B cell (primary cell): ENCODE measurements at places on chromosomes 3 and 15. TPM values are rescaled to one million over a fixed set of nuclear protein-coding genes. Genes with fewer than 3 reads are reported as not detected.
A peak's percentile ranks its signal among the peaks of the same experiment; 100 is the strongest.

Gene CLDN16
- not detected in 2 replicates for polyA plus RNA-seq

Gene POPDC2
- polyA plus RNA-seq = 7.5 and 9.5 TPM in 2 replicates

Gene GPR62
- not detected in 2 replicates for polyA plus RNA-seq

GRCh38 chr15:82944821-82945220 lies 7.7 kb downstream of the HOMER2 start:
- H3K27ac ChIP-seq = no peak overlapping the region
- peaks cover 9% of the 10 kb centered on the region for H3K4me1 ChIP-seq
- H3K4me3 ChIP-seq = no peak overlapping the region

GRCh38 chr15:45168286-45168685 lies 19.5 kb downstream of the SHF start:
- H3K36me3 ChIP-seq = no peaks in the 10 kb centered on the region
- peak; percentile 29 for DNase-seq
- peak overlapping the region; percentile 96 for H3K27ac ChIP-seq
- peaks cover 12% of the 10 kb centered on the region for H3K4me1 ChIP-seq

DNA sequence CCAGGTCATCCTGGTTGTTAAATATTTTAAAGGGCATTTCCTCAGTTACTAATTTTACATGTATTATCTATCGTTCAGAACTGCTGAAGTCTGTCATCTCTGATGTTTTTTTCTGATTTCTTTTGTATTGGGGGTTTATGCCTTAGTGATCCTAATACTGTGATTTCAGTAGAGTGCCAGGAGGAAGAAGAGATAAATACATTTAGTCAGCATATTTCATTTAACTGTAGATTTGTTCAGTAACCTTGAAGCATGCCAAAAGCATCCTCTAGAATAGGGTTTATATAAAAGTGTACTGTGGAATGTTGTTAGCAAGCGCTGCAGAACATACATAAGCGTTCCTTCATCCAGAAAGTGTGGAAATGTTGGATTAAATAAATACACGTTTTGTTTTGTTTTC lies 342.3 kb upstream of the DPPA4 start:
- no peaks in the 10 kb centered on the region for H3K36me3 ChIP-seq
- H3K4me1 ChIP-seq = no peaks in the 10 kb centered on the region
- no peaks in the 10 kb centered on the region for H3K27me3 ChIP-seq

DNA sequence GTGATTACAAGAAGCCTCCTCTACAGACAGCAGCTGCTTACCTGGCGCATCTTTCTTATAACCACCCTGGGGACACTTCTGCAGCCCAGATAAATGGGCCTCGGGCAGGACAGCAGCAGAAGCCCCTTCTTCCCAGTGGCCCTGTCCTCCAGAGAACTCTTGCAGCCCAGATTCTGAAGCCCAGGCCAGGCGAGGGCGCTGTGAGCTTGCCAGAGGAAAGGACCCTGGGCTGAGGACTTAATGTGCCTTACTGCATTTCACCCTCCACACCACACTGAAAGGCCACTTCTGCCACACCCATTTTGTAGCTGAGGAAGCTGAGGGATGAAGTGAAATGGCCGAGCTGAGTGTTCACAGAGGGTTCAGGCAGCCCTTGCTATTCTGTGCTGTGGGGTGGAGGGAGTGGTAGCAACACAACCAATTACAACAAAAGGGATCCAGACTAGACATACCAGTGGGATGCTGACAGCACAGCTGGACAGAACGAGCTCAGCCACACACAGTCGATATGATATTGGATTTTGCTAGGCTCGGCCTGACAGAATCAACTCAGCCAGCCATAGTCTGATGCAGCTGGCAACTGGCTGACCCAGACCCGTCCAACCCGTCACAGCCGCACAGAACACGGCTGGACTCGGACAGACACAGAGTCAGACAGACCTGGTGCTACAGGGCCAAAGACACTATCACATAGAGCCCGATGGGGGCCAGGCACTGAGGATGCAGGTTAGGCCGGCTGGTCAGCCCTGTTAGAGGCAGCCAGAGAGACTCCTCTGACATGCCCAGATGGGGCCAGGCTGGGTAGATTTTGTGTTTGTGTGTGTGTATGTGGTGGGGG lies 7.3 kb downstream of the ACOX2 start:
- DNase-seq = no peak
- H3K4me3 ChIP-seq = no peak overlapping the region
- H3K36me3 ChIP-seq = no peaks in the 10 kb centered on the region
- H3K27me3 ChIP-seq = no peaks in the 10 kb centered on the region

DNA sequence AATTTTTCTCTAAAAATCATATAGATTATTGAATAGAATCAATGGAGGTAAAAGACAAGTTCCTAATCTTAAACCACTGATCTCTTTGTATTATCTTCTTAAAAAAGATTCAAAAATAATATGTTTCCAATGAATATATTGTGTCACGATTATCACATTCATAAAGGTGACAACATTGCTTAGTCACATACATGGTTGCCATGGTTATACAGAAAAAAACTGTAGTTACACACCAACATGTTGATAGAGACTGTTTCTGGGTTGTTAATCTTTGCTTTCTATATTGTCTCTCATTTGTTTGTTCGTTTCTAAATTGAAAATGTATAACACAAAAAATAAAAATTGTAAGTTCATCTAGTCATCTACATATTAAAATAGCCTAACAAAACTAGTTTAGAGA lies 376.0 kb upstream of the ALCAM start:
- no peak overlapping the region for H3K4me3 ChIP-seq
- H3K4me1 ChIP-seq = no peaks in the 10 kb centered on the region
- DNase-seq = no peak
- no peak overlapping the region for H3K27ac ChIP-seq
- H3K27me3 ChIP-seq = no peaks in the 10 kb centered on the region

DNA sequence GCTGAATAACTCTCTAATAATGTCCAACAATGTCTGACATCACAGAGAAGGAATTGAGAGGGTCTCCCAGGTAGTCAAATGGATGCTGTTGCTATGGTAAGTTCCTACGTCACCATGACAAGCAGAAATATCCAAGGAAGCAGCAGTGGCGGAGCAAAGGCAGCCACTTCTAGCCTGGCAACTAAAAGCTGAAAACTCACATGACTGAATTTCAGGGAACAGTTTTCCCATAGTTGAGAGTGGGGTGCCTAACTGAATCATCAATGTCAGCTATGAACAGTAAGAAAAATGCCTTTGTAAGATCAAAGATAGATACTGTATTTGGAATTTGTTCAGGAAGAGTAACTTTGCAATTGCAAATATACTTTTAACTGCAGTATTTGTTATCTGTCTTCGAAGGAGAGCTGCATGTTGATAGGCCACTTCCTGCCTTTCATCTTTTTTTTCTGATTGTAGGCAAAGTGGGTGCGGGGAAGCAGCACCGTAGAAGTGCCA lies 161.7 kb downstream of the BBX start:
- no peaks in the 10 kb centered on the region for H3K36me3 ChIP-seq
- no peak for DNase-seq
- no peak overlapping the region for H3K4me3 ChIP-seq
- H3K27me3 ChIP-seq = no peaks in the 10 kb centered on the region

- no peak for DNase-seq
- H3K4me1 ChIP-seq = no peaks in the 10 kb centered on the region
- H3K27me3 ChIP-seq = no peaks in the 10 kb centered on the region
- H3K36me3 ChIP-seq = no peaks in the 10 kb centered on the region
Measured at GRCh38 chr3:141151439-141151838, 80.2 kb upstream of the PXYLP1 start.

DNA sequence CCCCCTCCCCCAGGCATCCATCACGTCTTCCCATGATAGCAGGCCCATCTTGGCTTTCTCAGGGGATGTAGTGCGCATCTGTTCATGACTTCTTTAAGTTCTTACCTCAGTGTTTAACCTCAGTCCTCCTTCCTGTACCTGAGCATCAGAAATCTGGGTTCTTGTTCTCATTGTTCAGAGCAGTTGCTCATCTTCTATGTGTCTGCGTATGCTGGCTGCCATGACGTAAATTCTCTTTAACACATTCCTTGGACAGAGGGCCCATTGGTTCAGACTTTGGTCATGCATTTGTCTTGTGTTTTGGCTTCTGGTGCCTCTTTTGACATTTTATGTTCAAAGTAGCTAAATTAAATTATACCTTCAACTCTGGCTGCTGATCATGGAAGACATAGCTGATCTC lies 227.3 kb downstream of the CACNA2D3 start:
- H3K27ac ChIP-seq = no peak overlapping the region
- no peaks in the 10 kb centered on the region for H3K27me3 ChIP-seq
- no peak overlapping the region for H3K4me3 ChIP-seq
- H3K4me1 ChIP-seq = no peaks in the 10 kb centered on the region
- DNase-seq = no peak

- peaks cover 67% of the 10 kb centered on the region for H3K4me1 ChIP-seq
- H3K36me3 ChIP-seq = no peaks in the 10 kb centered on the region
- no peak overlapping the region for H3K4me3 ChIP-seq
Measured at GRCh38 chr15:67825881-67826716, 790 bp downstream of the SKOR1 start.

DNA sequence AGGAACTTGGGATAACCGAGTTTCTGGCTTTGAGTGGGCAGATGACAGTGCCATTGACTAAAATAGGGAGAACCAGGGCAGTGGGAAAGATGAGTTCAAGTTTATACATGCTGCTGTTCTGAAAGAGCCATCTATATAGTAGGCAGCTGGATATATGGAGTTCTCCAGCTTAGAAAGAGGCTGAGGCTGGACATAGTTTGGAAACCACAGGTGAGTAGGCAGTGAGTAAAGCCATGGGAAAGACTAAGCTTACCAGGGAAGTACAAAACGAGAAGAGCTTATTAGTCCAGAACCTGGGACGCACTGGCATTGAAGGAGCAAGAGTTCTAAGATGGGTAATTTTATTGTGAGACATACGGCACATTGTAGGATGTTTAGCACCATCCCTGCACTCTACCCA lies 54.2 kb downstream of the MSL2 start:
- H3K27ac ChIP-seq = no peak overlapping the region
- no peaks in the 10 kb centered on the region for H3K27me3 ChIP-seq
- H3K4me1 ChIP-seq = no peaks in the 10 kb centered on the region
- no peak overlapping the region for H3K4me3 ChIP-seq

DNA sequence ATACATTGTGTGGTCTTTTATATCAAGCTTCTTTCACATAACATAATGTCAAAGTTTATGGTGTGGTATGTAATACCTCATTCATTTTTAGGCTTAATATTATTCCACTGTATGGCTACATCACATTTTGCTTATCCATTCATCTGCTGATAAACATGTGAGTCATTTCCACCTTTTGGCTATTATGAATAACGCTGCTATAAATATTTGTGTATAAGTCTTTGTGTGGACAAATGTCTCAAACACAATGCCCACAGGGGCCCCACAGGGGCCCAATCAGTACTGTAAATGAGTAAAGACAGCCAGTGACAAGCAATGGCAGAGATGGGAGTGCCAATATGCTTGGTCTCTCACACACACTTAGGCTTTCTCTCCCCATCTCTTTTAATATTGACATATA lies 54.2 kb downstream of the PIK3R4 start:
- no peak overlapping the region for H3K27ac ChIP-seq
- peaks cover 30% of the 10 kb centered on the region for H3K36me3 ChIP-seq
- no peak for DNase-seq
- no peak overlapping the region for H3K4me3 ChIP-seq
- no peaks in the 10 kb centered on the region for H3K27me3 ChIP-seq
- H3K4me1 ChIP-seq = no peaks in the 10 kb centered on the region

GRCh38 chr15:89728254-89728653 lies 22.8 kb downstream of the MESP1 start:
- no peaks in the 10 kb centered on the region for H3K27me3 ChIP-seq
- no peak overlapping the region for H3K4me3 ChIP-seq
- no peaks in the 10 kb centered on the region for H3K4me1 ChIP-seq
- DNase-seq = no peak
- no peaks in the 10 kb centered on the region for H3K36me3 ChIP-seq

DNA sequence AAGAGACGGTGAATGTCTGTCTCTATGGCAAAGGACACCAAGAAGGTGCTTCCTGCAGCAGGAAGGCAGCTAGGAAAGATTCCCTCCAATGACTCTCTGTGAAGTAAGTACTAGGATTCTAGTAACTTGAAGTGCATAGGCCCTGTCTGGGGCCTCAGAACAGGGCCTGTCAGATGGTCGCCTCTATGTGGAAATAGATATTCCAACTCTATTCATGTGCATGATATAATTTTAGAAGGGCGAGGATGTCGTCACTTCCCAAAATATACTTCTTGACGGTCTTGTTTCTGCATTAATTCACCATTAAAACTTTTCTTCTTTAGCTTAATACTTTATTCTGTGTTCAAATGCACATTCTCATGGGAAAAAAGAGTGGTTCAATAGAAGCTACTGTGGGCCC lies 167.0 kb downstream of the TLE3 start:
- peaks cover 3% of the 10 kb centered on the region for H3K27me3 ChIP-seq
- no peak for DNase-seq
- no peaks in the 10 kb centered on the region for H3K4me1 ChIP-seq
- H3K4me3 ChIP-seq = no peak overlapping the region
- no peak overlapping the region for H3K27ac ChIP-seq
- H3K36me3 ChIP-seq = no peaks in the 10 kb centered on the region
